ENCODE measurements at places on chromosomes 3 and 15.

- no peak for DNase-seq
These were observed 250.0 kb upstream of the VEPH1 start for GRCh38 chr3:157752956-157753786.

- DNase-seq: no peak
These were observed 20.9 kb downstream of the RAB5A start for GRCh38 chr3:19967812-19968211.

- DNase-seq: no peak
These were observed 320.5 kb upstream of the UMPS start for GRCh38 chr3:124409650-124410275.

DNA sequence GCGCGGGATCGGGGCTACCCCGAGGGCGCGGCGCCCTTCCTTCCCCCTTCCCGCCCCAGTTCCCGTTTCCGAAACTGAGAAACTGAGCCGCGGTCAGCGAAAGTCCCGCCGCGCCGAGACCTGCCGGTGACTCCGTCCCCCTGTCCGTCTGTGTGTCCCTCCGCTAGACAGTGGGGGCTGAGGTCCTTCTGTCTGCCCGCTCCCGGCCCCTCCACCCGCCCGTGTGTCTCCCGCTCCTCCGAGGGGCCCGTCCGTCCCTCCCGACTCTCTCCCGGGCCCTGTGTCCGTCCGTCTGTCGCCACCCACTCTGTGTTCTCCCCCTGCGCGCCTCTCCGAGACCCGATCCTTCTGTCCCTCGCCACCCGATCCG is 426 bp downstream of the PRKCD start:
- no peak for DNase-seq

- no peak for DNase-seq
These were observed 63.8 kb upstream of the TFRC start for GRCh38 chr3:196145468-196146262.

DNA sequence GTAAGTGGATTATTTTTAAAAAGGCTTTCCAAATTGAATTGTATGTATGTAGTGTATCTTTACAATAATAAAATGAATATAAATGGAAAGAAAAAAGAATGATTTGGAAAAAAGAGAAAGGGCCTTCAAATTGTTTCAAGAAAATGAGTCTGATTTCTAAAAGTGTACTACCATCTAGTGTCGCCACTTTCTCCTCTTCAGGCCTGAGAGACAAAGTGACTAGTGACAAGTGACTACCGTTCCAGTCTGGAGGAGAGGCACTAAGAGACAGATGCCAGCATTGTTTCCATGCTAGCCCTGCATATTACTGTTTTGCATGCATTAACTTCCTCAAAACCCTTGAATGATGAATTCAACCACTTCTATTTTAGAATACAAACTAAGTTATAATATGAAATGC is 39.3 kb downstream of the P3H2 start:
- DNase-seq: no peak

GRCh38 chr3:127064391-127065137 is 81.6 kb downstream of the PLXNA1 start:
- DNase-seq: no peak

- no peak for DNase-seq
These were observed 230.9 kb upstream of the UBE2E1 start for GRCh38 chr3:23574822-23575315.

- DNase-seq: no peak
These were observed 162.3 kb downstream of the GABRG3 start for GRCh38 chr15:27133249-27133648.

- peak; percentile 89 for DNase-seq
These were observed 27.3 kb downstream of the ATOSA start for GRCh38 chr15:52651868-52652267.

- no peak for DNase-seq
These were observed 165.4 kb upstream of the ZPLD1 start for GRCh38 chr3:102269406-102269805.

- DNase-seq: no peak
These were observed 94.3 kb upstream of the SGO1 start for GRCh38 chr3:20280257-20280656.

GRCh38 chr15:58185439-58185838 is 47.3 kb downstream of the AQP9 start:
- DNase-seq: no peak

GRCh38 chr15:32908872-32909271 is 191.1 kb downstream of the GREM1 start:
- no peak for DNase-seq

DNA sequence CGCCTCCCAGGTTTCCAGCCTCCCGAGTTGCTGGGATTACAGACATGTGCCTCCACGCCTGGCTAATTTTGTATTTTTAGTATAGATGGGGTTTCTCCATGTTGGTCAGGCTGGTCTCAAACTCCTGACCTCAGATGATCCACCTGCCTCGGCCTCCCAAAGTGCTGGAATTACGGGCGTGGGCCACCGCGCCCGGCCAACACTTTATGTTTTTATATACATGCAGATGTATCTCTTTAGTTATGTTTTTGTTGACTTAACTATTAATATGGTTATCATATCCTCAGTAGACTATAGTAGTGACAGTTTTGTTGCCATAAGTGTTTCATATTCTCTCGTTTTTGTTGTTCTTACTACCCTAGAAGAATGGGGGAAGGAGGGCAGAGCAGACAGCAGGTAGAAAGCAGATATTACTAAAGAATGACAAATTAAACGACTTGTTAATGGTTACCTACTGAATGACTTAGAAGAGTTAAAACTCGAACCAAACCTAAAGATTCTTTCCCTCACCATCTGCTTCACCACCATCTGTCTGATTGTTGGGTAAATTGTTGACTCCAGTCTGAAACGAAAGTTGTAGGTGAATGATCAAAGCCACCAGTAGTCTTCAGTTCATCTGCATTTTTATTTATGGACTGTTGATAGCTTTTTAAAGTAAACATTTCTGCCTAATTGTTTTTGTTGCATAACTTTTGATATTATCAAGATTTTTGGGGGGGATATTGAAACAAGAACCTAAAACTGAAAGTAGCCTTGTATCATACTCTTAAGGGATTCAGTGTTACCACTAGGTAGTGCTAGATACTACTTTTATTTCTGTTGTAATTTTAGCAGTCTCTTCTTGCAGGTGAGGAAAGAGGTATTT is 89.3 kb downstream of the RASA2 start:
- no peak for DNase-seq

DNA sequence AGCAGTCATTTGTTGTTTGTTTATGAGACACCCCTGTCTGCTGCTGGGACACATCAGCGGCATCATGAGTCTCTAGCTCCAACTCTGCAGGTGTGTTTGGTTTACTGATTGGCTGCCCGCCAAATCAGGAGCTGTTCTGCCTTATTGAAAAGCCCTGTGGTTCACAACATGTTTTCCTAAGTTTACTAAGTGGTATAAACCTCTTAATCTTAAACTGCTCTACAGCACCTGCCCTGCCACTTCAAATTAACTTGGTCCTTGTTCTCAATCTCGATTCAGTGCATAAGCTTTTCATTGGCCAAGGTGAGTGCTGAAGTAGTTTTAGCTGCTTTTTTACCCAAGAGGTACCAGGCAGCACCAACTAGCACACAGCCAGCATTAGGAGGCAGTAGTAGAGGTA is 77.8 kb upstream of the WDR72 start:
- peak; percentile 84 for DNase-seq

- DNase-seq: no peak
These were observed 151.4 kb upstream of the SEMA6D start for GRCh38 chr15:47565949-47566348.

- no peak for DNase-seq
These were observed 22.4 kb downstream of the CIAO2A start for GRCh38 chr15:64070965-64071851.

GRCh38 chr3:196340466-196340865 is 2.3 kb upstream of the TM4SF19 start:
- DNase-seq: no peak

DNA sequence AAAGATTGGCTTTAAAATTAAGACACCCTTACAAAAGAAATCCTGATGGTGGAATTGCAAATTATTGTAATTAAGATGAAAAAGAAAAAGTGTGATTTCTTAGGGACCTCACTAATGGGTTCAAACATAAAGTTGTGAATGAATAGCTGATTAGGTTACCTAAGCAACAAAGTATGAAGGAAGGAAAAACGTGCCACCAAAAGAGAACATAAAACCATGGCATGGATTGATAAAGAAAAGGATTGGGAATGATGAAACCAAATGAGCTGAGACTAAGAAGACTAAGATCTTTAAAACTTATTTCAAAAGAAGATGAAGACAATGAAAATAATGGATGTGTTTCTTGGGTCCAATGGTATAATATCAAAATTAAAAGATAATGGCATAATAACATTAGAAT is 32.2 kb upstream of the GUCA1C start:
- DNase-seq: no peak

DNA sequence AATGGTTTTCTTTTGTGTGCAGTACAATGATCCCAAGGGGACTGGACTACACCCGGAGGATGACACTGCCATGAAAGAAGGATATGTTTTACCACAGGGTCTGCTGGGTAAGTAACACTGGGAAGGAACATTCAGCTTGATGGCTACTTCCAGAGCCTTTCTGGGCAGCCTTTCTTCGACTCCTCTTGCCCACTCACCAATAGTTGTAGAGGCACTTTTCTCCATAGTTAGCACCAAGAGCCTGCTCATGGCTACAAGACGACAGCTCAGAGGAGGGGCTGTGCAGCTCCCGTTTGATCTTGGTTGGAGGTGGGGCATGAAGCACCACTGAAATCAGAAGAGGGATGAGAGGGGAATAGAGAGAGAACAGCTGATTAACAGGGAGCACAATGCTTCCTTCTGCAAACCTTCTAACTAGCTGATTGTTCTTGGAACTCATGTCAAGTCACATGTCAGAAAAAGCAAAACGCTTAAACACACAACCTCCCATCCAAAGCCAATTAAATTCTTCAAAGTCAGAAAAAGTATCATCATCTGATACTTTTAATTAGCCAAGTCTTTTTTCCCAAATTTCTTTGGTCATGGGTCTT is 27.9 kb downstream of the ETV5 start:
- no peak for DNase-seq

GRCh38 chr15:89098281-89098680 is 10.0 kb downstream of the ABHD2 start:
- DNase-seq: peak; percentile 32

DNA sequence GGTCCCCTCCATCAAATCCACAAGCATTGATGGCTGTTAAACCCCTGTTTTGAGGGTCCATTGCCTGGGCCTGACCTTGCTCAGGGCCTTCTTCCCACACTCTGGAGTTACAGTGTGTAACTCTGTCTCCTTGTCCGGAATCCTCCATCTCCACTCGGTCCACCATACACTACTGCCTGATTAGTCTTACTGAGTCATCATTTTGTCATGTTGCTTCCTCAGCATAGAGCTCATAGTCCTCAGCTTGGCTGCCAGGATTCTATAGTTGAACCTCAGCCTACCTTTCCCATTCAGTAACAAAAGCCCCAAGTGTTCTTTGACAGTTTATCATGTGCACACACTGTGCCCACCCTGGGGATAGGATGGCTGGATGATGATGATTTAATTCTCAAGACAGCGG is 113.0 kb downstream of the PDE8A start:
- no peak for DNase-seq

- DNase-seq: no peak
These were observed 136.2 kb downstream of the TPRG1 start for GRCh38 chr3:189307963-189308362.

DNA sequence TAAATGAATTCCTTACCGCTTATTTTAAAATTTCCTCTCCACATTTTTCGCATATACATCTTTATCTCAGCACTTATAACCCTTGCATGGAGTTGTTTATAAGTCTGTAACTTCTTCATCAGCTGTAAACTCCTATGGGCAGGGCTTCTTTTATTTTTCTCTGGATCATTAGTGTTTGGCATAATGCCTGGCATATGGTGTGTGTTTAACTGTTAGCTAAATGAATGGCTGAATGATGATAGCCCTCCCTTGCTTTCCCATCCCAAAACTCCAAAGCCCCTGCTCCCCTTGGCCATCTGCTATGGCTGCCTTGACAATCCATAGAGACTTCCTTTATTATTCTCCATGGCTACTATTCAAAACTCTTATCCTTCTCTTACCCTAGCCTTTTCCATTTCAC is 48.1 kb upstream of the SEMA6D start:
- peak; percentile 32 for DNase-seq

DNA sequence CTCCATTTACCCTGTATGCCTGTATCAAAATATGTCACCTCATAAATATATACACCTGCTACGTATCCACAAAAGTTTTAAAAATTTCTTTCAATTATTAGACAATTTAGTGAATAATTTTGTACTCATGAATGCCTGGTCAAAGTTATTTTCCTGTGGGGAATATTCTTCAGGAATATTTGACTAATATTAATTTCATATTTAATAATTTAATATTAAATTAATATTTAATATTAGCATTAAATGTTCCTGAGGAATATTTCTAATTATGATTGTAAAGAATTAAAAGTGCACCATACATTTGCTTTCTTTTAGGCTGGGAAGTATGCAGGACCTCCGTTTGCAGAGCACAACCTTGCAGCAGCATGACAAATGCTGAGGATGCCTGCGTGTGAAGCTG is 422.7 kb downstream of the C3orf38 start:
- no peak for DNase-seq

GRCh38 chr3:61790411-61790810 is 229.0 kb downstream of the PTPRG start:
- DNase-seq: no peak

GRCh38 chr3:153291059-153291685 is 129.1 kb downstream of the RAP2B start:
- DNase-seq: no peak

DNA sequence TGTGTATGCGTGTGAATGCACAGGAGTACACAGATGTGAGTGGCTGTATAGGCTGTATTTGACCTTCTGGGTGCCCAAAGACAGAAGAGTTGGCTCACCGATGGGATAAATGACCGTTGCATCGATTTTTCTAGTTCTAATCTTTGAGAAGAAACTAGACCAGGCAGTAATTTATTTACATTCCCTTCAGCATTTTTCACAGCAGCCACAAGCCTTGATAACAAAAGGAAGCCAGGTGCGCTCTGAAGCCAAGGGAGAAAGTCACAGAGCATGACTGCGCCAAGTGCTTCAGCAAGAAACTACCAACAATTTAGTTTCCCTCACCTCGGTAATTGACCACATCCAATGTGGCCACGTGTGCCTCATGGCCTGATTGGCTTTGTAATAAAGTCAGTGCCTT is 5.9 kb upstream of the FAM3D start:
- DNase-seq: no peak

DNA sequence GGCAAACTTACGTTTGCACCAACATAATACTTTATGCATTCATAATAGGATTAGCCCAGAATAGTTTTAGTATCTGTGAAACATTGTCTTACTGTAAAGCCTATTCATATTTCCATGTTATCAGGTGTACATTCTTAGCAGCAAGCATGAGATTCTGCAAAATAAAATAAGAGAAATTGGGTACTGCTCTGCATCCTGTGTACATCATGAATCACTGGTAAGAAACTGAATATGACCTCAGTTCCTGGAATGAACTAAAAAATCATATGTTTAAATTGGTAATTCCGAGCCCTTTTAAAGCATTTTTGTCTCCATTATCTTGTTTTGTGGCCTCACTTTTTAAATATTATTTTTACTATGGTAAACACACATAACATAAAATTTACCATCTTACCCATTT is 605.1 kb downstream of the ROBO1 start:
- no peak for DNase-seq

- DNase-seq: no peak
These were observed 52.2 kb downstream of the PLD1 start for GRCh38 chr3:171758109-171758508.

GRCh38 chr15:76996526-76997401 is 1.8 kb downstream of the PSTPIP1 start:
- no peak for DNase-seq
